T-helper 1 cell (primary cell): ENCODE measurements at places on chromosomes 7 and 10.

- no peak for DNase-seq
These were observed 114.2 kb downstream of the ADCY1 start for GRCh38 chr7:45688382-45688781.

DNA sequence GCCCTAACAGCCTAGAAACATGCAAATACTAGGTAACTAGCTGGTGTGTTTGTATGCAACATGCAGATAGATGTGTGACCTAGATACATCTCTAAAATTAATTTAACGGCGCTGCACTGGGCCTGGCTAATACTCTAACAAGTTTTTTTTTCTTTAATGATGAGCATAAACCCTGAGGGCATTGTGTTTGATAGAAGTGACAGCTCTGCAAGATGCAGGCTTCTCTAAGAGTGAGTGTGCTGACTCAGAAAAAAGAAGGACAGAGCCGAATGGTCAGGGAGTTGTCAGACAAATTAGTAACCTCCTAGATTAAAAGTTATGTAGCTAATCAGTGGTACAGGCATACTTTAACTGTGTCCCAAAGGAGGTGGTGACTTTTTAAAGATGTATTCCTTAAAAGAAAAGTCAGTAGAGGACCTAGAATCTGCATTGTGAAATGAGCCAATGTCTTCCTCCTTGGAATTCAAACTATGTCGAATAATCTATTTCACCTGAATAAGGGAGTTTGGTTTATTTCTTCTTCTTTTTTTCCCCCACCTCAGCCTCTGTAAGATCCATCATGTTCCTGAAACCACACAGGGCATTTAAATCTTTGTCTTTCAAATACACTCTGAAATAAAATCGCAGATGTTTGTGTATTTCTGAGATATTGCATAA, 315.1 kb downstream of the GFRA1 start:
- DNase-seq, result no peak

- DNase-seq, result no peak
These were observed 229.2 kb downstream of the TCF7L2 start for GRCh38 chr10:113179265-113179664.

DNA sequence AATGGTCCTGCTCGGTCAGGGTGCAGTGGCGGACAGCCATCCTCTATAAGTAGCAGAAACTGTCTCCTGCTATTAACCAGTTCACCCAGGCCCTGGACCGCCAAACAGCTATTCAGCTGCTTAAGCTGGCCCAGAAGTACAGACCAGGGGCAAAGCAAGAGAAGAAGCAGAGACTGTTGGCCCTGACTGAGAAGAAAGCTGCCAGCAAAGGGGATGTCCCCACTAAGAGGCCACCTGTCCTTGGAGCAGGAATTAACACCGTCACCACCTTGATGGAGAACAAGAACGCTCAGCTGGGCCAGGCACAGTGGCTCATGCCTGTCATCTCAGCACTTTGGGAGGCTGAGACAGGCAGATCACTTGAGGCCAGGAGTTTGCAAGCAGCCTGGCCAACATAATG, 5.6 kb upstream of the NSUN5 start:
- no peak for DNase-seq
